Stimulated activated CD8-positive, alpha-beta memory T cell treated with anti-CD3 and anti-CD28 coated beads, Interleukin-4, amount 100 ng/mL, for 24 hours (primary cell): ENCODE measurements at places on chromosomes 3 and 15.

GRCh38 chr3:9028134-9028533 lies 64.9 kb upstream of the RAD18 start:
- DNase-seq = no peak

DNA sequence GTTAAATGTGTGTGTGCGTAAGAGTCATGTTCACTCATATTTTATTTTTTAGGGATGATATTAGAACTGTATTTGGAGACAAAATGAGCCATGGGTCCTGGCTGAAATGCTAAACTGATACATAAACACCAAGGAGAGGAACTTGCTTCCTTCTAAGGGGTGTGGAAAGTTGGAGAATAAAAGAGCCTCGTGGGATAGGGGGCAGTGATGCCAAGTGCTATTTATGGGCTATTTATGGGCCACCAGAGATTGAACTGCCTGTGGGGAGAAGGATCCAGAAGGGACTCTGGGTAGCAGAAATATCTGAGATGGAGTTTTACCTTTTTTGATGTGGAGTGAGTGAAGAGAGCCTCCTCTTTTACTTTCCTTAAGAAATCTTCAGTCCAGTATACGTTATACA lies 1.8 kb upstream of the ARNT2 start:
- no peak for DNase-seq

GRCh38 chr3:174191380-174191779 lies 667.8 kb upstream of the NAALADL2 start:
- no peak for DNase-seq

DNA sequence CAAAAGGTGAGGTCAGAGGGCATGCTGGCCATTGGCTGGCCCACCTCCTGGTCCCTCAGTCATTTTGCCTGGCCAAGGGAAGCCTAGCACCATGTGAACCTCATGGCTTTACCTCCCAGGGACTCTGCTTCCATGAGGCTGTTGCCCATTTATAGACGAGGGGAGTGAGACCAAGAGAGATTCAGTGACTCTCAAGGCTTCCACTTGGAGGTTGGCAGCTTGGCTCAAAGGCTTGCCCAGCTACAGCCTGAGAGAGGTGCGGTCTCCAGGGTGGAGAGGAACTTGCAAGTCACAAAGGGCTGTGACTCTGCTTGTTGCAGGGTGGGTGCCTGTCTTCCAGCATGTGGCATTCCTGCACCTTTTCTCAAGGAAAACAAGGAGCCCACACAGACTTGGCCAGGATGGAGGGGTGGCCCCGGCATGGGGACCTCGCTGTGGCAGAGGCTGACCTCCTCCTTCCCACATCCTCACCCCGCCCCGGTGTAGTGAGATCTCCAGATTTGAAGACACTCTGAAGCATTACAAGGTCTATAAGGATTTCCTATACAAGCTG lies 24.5 kb downstream of the CFAP100 start:
- DNase-seq = no peak

DNA sequence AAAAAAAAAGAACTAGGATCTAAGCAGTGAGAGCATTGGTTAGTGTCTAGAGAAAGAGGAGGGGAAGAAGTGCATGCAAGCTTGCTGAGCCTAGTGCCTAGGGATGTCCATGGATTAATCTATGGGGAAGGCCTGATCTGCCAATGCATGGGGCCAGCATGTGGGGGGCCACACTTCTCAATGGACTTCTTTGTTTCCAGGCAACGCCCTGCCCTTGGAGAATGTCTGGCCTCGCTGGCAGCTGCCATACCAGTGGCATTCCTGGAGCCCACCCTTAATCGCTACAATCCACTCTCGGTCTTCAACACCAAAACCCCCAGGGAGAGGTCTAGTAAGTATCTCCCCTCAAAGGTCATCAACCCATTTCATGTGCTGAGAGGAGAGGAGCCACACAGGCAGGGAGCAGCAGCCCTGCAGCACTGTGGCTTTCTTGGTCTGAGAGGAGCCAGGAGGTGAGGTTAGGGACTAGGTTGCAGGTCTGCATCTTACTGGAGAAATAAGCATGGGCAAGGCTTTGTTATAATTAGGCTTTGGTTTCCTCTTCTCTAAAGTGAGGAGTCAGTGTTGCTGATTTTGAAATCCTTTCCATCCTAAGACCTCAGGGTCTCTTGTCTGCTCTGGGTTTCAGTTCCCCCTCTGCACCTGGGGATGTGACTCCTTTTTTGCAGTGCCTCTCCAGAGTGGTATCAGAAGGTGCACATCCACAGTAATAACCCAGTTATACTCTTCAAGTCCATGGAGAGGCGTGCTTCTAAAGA lies 188.1 kb upstream of the CHRM5 start:
- DNase-seq = no peak

GRCh38 chr3:66483409-66483906 lies 17.4 kb downstream of the LRIG1 start:
- DNase-seq = no peak

- DNase-seq = no peak
These were observed 504.1 kb downstream of the TBL1XR1 start for GRCh38 chr3:176692966-176693785.
